ENCODE measurements at places on chromosomes 16 and 17.

DNA sequence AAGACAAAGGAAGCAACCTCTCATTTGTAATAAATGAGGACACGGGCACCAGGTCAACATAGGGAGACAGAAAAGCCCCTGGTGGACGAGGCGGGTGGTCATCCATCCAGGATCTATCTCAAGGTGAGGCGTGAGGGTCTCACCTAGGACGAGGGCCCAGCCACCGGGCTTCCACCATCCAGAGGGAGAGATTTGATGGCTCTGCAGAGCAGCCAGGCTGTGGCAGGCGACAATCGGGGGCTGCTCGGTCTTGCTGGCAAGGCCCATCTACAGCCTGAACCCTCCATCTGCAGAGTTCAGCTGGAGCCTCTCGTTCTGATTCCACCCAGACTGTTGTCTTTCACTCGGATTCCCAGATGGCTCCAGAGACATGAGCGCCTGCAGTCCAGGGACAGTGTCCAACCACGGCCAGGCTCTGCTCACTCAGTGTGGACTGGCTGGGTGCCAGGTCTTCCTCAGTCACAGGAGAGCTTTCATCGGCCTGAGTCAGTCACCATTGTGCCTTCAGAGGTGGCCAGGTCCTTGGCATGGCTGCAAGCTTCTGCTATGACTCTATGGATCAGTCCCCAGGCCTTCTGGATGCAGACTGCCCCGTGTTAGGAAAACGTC is 5.9 kb downstream of the LITAFD start:
- no peak for DNase-seq

GRCh38 chr16:60648290-60648689 is 1387.9 kb downstream of the CDH8 start:
- no peak for DNase-seq

DNA sequence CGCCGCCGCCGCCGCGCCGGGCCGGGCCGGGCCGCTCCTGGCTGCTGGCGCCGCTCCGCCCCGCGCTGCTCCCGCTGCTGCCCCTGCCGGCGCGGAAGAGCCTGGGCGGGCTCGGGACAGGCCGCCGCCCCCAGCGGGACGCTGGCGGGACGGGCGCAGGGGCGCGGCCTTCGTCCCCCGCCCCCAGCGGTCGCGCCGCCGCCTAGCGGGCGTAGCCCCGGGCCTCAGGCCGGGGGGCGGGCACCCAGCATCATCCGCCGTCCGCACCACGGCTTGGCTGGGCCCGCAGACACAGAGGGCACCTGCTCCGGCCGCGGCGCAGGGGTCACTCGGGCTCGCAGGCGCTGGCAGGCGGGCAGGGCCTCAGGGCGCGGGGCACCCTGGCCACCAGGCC is at the start of gene AMFR:
Gene AMFR, minus strand, starts transcription at position 107 of the 394 bp plus-strand sequence. CDS start 218 bp downstream, outside the sequence.
- DNase-seq: peak; percentile 57

DNA sequence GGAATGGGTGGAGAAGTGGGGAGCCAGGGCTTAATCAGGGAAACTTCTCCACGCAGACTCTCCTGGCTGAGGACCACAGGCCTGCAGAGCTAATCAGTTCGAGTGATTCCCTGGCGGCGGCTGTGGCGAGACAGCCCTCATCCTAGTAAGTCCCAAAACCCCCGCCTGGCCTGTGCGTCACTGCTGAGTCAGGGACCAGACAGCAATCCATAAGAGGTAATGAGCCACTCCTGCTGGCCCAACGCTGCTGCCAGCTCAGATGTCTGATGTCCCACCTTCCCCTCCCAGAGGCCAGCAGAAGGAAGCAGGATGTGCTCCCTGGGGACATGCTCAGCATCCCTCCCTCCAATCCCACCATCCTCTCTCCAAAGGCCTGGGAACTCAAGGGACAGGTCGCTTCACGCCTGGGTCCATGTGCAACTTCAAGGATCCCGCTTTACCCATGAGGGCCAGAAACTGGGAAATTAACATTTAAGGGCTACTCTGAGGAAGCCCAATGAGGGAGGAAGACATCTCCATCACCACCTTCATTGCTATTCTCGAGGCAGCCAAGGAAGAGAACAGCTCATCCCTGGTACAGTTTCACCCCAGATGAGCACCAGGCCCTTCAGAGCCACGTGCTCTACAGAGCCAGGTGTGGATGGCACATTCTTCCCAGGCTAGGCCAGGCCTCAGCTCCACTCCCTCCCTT is 7.9 kb downstream of the ACLY start:
- DNase-seq: no peak

DNA sequence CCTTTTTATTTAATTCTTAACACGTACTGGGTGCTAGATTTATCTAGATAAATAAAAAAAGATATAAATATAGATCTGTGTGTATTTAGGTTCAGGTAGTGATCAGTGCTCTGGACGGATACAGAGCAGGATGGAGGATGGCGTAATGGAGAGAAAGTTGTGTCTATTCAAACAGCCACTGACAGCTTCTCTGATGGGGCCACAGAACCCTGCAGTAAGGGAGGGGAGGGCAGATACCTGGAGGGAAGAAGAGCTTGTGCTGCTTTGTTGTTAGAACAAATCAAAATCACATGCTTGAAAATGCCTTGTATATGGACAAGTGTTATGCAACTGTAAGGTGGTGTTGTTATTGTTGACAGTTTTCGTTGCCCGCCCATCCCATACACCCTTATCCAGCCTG is 170.2 kb downstream of the UTP18 start:
- no peak for DNase-seq

DNA sequence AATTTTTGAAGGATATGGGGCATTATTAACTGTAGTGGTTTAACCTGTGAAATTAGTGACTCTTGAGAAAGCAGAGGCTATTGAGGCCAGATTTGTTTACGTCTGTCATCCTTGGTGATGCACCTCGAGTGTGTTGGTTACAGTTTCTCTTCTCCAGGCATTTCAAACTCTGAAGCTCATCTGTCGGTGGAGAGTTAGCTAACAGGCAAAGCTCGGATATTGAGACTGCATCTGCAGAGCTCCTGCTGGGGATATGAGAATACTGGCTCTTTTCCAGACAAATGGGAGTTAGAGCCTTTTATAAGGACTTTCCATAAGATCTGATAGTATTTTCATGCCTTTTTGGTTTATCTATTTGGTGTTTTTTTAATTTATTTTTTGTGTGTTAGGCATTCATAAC is 6.7 kb downstream of the CLEC16A start:
- DNase-seq: no peak

DNA sequence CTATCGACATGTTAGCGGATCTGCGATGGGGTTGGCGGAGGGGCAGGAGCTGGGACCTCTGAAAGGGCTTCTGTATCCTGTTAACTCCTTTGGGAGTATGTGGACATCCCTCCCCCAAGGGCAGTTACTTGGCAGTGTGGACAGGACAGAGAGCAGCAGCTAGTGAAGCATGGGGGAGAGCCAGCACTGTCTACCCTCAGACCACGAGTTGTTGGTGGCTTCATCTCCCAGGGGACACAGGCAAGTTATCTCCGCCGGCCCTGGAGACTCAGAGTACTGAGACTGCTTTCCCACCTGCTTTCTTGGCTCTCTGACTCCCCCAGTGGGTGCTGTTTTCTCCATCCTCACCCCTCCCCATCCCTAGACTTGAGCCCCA is 5.3 kb upstream of the GFAP start:
- DNase-seq: no peak

GRCh38 chr16:6690741-6691140 is 641.9 kb upstream of the RBFOX1 start:
- no peak for DNase-seq

GRCh38 chr16:57882792-57883191 is 80.5 kb upstream of the KIFC3 start:
- DNase-seq: no peak
